ENCODE measurements at places on chromosomes 7 and 10. TPM values are rescaled to one million over a fixed set of nuclear protein-coding genes. Genes with fewer than 3 reads are reported as not detected.
A peak's percentile ranks its signal among the peaks of the same experiment; 100 is the strongest.

The UTF1 gene
- total RNA-seq, result not detected

The MACC1 gene
- total RNA-seq, result 0.32 TPM

The GLI3 gene
- 0.12 TPM for total RNA-seq

DNA sequence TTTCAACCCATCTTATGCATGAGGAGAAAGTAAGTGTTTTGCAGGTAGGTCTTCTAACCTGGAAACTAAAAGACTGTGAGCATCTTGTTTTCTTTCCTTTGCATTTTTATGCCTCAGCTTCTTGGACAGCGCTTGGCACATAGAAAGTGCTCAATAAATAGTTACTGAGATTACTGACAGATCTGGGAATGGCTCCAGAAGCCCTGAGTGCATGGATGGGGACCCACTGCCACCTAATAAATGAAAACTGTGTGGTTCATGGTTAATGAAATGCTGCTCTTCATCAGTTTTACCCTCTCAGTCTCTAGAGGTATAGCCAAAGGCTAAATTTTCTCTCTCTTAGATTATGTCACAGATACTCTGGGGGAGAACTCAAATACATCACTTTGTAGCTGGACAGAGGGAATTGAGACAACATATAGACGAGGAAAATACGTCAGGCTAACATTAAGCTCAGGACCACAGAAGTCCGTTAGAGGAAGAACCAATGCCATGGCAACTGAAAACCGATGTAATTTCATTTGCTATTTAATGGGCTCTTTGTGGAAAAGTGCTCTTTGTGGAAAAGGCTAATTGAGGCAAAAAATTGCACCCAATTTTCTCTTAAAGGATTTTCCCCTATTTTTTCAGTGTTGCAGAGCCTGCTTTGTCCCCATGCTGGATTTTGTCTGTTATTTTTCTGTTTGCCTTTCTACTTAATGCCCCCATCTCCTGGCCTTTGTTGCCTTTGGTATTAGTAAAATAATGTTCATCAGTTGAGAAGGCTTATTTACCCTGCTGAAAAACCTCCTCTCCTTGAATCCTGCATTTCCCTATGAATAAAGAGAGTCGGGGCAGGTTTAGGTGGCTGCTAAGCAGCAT, 17.8 kb downstream of the ASB4 start:
- no peak for DNase-seq

GRCh38 chr10:103637011-103637410, 143.5 kb downstream of the NEURL1 start:
- no peak for DNase-seq

DNA sequence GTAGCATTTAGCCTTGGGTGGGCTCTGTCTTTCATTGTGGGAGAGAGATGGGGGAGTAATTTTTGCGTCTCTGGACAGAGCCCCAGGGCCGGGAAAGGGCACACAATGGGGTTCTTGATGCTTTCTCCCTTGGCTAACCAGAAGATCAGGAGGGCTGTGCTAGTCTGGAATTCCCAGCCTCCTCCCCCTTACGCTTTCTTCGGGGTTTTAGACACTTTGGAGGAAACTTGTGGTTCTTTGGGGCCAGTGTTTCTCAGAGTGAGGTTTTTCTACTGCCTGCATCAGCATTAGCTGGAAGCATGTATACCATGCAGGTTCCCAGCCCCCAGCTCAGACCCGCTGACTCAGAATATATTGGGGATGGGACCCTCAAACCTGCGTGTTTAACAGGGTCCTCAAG, 7.0 kb downstream of the NEURL1 start:
- DNase-seq, result no peak

- no peak for DNase-seq
Observed at GRCh38 chr10:80596391-80597257, 58.9 kb downstream of the SH2D4B start.

- DNase-seq, result no peak
Observed at GRCh38 chr10:31261511-31262311, 57.3 kb upstream of the ZEB1 start.

DNA sequence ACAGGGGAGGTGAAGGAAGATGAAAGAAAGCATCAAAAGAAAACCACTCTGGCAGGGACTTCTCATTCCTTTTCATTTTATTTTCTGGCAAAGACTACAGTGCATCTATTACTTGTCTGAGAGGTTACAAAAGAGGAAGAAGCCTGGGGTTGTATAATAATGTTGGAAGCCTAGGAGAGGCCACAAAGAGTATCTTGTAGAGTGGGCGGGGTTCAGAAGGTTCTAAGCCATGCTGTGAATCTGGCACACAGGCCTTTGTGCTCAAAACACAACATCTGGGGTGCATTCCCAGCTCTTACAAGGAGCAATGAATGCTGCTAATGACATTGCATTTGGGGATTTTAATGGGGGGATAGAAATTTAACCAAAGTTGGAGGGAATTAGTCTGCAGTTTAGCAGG, 49.4 kb downstream of the MRPL32 start:
- DNase-seq, result no peak

DNA sequence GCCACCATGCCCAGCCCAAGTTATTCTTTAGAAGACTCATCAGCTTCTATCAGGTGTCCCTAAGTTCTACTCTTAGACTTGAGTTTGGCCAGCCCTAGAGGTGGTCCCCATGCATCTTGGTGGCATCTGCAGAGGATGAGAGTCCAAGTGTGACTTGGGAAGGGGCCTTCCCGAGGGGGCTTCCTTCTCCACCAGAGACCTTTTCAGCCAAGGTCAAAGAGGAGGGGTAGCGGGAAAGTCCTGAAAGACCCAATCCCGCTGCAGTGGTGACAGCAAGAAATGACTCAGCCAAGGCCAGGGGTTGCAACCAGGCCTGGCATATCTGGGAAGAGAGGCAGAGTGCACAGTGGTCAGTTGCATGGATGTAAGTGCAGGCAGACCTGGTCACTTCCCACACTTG, 61.7 kb upstream of the MGMT start:
- no peak for DNase-seq

DNA sequence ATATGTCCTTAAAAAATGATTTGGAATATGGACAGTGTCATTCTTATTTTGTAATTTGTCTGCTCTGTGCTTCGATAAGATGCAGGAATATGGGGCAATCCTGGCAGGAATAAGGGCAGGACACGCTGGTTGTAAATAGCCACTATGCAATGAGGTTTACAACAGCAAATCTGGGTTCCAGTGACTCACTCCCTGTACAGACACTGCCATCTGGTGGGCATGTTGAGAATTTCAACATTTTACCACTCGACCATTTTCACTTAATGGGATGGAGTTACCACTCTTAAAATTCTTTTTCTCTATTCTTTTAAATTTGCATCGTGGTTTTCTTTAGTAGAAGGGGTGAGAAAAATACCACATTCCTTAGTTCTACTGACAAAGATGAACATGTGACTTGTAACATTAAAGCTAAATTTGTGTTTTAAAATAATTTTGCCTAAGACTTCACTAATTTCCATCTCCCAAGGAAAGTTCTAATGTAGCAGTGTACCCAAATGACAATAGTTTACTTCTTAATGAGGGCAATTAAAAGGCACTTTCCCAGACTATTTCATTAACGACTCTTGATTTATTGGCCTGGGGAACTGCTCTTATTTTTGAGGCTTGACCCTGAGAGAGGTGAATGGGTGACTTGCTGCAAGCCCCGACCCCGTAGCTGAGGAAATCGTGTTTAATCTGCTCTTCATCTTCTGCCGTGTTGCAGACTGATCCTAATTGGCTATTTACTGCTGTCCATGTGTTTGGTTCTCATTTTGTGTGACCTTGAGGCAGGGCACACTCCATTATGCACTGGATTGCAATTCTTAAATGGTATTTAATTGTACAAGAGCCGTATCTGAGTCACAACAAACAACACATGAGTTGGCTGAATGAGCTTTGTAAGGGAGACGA, 173.6 kb upstream of the IMMP2L start:
- no peak for DNase-seq

GRCh38 chr7:151993977-151994676, 31.3 kb upstream of the GALNT11 start:
- no peak for DNase-seq

DNA sequence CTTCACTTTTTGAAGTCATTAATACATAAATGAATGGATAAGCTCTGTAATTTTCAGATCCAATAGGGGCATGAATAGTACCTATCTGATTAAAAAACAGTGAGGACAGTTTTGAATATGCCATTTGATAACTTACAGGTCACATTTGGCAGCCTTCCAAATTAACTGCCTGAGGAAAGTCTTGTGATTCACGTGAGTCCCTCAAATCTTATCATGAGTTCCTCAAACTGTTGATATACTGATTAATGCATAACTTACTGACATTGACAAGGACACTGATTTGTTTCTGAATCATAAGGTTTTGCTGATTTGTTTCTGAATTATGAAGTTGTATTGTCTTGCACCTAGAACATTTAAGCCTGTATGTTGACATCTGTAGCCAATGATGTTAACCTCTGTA, 55.1 kb downstream of the ANKMY2 start:
- DNase-seq, result no peak

- DNase-seq, result no peak
Observed at GRCh38 chr7:99390941-99391602, 16.5 kb downstream of the ARPC1B start.

DNA sequence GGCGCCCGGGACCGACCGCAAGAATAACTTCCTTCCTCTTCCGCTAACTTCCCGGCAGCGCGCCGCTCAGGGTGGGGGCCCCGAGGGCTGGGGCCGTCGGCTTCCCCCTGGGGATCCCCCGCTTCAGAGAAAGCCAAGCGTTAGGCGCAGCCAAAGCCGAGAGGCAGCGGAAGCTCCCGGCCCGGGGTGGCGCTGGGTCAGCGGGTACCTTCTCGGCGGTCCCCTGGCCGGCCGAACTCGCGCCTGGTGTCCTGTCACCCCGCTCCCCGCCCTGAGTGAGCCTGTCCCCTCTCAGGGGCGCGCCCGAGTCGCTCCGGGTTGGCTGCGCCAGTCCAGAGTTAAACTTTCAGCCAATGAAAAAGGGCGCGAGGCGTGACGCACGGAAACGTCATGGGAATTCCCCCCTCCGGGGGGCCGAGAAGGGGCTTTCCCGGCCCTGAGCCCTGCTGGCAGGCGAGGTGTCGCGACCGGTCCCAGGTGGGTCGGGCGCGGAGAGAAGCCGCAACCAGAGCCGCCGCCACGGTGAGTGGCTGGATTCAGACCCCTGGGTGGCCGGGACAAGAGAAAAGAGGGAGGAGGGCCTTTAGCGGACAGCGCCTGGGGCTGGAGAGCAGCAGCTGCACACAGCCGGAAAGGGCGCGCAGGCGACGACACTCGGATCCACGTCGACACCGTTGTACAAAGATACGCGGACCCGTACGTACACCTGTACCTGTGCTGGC, 1.3 kb upstream of the NFKB2 start:
- DNase-seq, result peak; percentile 98

GRCh38 chr10:90968328-90969081, 47.6 kb upstream of the ANKRD1 start:
- no peak for DNase-seq

DNA sequence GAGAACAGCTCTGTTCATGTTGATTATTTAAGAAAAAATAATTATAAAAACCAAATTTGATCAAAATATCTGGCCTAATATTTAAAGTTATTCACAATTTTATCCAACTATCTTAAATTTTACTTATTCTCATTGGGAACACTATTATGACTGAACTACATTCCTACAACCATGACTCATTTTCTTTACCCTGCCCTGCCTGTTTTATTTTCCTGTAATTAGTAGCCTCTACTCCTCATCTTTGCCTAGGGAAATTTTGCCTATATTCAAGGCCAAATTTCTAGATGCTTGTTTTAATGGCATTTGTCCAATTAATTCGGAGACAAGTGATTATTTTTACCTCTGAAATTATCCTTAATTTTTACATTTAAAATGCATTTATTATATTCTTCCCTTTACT, 289.7 kb upstream of the TMEM229A start:
- DNase-seq, result no peak

- DNase-seq, result no peak
Observed at GRCh38 chr10:128365156-128365725, 239.0 kb upstream of the MKI67 start.

- no peak for DNase-seq
Observed at GRCh38 chr10:18984531-18984930, 64.1 kb upstream of the MALRD1 start.

- DNase-seq, result no peak
Observed at GRCh38 chr10:118114992-118115391, 68.3 kb upstream of the RAB11FIP2 start.

DNA sequence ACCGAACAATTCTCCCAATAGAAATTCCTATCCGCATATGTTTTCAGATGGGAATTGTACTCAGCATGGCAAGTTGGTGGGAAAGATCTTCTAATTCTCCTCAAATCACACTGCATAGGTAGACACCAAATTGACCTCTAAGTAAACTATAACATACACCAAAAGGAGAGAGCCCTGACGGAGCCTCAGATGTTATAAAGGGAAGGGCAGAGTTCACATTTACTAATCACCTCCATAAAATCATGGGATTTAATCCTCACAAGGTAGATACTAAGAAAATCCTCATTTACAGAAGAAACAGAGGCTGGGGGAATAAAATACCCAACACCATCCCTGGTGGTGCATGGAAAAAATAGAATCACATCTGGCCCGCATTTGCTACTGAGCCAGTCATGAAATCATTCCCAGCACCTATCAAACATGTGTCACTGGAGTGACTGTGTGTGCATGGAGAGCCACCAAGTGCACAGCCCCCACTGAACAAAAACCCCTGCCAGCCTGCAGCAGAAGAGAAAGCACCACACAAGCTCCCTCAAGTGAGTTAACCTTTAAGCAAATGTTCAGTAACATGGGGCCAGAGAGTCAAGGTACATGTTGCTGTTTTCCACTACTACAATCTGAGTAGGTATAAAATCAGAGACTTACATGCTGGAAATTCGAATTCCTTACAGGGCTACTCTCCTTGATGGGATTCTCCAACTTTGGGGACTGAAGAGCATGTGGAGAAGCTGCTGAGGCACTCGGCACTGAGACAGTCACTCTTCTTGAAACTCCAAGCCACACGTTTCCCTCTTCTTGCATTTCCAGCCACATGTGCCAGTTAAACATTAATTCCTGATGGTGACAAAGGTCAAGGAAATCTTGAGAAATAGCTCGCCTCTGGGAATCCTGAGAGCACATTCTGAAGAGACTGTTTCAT, at the start of gene DDC:
TSS of gene DDC (minus strand) at position 766 of the 919 bp plus-strand sequence. CDS start 21,320 bp downstream, outside the sequence.
- DNase-seq, result peak; percentile 69

DNA sequence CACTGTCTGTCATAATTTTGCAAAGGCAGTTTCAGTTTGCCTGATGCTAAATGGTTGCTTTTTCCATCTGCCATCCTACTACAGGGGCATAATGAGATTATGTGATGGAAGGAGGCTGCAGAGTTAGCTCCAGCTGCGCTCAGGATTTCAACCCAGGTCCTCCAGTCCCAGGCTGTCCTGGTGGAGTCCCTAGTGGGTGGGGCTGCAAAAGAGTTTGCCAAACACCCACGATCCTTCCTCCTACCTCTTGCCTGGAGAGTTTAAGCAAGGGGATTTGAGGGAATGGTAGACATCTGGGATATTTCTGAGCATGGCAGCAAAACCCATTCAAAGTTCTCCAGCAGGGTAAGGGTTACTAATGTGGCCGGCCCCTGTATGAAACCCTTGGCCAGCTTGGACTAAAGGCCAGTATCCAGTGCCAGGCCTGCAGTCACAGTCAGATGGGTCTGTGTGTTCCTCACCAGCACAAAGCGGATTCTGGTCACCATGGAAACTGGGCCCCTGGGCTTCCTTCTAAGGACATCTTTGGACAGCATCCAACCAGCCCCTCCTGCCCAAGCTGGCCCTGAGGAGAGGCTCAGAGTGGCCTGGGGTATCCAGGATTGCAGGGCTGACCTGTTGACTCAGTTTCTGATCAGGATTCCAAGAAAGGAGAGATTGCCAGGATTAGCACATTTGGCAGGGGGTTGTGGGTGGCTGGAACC, 42.7 kb upstream of the CHST3 start:
- no peak for DNase-seq

All from right lobe of liver (tissue), 6 donors.